Stimulated activated CD8-positive, alpha-beta memory T cell treated with anti-CD3 and anti-CD28 coated beads, Interleukin-4, amount 100 ng/mL, for 24 hours (primary cell): ENCODE measurements at places on chromosomes 1 and 21.

- no peak for DNase-seq
Measured at GRCh38 chr1:10778640-10779039, 17.8 kb downstream of the CASZ1 start.

- DNase-seq: no peak
Measured at GRCh38 chr1:245416781-245417180, 262.0 kb downstream of the KIF26B start.

DNA sequence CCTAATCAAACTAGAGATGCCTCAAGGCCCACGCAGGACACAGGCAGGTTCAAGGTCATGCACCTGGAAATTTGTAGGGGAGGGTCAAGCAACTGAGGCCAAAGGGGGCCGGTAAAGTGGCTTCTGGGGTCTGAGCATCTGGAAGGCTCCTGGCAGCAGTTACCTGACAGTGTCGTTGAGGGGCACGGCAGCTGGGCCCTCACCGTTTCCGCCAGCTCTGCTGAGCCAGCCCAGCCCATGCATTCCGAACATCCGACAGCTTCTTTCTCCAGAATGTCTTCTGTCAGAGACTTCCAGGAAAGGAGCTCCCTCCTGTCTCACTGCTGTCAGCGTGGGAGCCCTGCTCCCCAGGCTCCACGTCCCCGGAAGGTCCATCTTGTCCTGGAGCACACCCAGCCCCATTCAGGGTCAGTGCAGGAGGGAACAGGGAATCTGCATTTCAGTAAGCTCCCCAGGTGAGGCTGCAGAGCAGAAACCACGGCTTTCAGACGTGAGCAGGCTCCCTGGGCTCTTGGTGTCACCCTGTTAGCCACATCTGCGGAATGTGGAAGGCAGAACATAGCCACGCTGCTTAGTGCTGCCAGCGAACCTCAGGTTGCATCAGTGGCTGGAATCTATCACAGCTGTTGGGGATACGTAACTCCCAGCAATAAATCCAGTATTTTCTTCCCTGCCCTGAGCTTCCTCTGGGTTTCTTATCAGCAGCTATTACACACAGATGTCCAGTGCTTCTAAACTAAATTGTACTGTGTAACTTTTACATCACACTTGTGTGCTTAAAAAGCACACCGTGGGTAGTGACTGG is 36.3 kb upstream of the FAM3B start:
- DNase-seq: no peak

DNA sequence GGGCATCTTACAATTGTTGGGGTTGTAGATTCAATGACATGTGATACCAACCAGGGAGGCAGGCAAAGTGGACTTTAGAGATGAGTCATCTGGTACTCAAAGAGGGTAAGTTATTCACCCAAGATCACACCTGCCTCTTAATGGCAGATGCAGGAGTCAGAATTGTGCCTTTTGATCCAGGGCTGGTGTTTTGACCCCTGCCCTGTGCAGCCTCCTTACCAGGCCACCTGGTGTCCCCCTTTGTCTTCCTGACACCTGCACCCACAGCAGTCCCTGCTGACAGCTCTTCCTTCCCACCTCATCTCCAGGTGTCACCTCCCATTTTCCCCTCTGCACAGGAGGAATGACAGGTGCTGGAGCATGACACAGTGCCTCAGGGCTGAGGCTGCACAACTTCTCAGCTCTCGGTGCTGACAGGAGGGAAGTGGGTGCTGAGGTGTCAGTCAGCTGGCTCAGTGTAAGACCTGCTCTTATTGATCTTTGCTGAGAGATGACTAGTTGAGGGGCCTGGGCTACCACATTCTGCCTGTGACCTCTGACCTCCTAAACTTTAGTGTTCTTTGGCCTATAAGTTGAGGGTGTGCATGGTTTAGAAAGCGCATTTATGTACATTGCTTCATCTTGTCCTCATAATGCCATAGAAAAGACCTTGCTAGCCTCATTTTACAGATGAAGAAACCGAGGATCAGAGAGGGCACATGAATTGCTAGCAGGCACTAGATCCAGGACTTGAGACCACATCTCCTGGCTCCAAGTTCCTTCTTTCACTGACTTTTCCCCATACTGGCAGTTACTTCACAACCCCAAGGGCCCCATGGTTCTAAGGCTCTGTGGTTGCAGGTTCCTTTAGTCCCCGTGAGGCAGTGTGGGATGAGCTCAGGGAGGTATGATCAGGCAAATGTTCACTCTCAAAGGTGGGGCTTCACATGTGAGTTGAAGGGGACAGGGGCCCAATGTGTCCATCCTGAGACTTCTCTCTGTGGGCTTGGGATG is 31.3 kb downstream of the CACNA1E start:
- no peak for DNase-seq

GRCh38 chr1:57072401-57073110 is 106.7 kb upstream of the C8B start:
- DNase-seq: no peak

- DNase-seq: no peak
Measured at GRCh38 chr1:84674705-84675104, 15.6 kb downstream of the SSX2IP start.

DNA sequence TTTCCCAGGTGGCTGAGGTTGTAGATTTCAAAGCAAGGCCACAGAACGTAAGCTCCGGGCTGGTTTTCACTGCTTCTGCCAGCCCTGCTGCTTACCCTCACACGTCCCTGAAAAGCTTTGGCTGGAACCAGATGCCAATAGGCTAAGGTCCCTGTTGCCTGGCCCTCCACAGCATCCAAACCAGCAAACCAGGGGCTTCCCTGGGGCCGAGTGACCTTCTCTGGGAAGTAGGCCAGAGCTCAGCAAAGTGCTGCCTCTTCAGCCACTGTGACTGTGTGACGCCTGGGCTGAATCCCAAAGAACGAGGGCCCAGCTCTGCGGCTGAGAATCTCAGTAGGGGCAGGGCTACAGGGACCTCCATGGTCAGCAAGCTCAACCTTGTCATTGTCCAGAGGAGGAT is 28.9 kb upstream of the RBM15 start:
- no peak for DNase-seq

GRCh38 chr1:167454304-167454893 is 63.9 kb downstream of the CD247 start:
- no peak for DNase-seq

- DNase-seq: no peak
Measured at GRCh38 chr1:229880271-229881170, 186.5 kb upstream of the GALNT2 start.

GRCh38 chr1:88877382-88877825 is 14.0 kb downstream of the GTF2B start:
- no peak for DNase-seq

GRCh38 chr1:41364442-41365319 is 3.4 kb downstream of the FOXO6 start:
- DNase-seq: no peak

GRCh38 chr1:212955098-212955497 is 4.8 kb downstream of the VASH2 start:
- DNase-seq: no peak

DNA sequence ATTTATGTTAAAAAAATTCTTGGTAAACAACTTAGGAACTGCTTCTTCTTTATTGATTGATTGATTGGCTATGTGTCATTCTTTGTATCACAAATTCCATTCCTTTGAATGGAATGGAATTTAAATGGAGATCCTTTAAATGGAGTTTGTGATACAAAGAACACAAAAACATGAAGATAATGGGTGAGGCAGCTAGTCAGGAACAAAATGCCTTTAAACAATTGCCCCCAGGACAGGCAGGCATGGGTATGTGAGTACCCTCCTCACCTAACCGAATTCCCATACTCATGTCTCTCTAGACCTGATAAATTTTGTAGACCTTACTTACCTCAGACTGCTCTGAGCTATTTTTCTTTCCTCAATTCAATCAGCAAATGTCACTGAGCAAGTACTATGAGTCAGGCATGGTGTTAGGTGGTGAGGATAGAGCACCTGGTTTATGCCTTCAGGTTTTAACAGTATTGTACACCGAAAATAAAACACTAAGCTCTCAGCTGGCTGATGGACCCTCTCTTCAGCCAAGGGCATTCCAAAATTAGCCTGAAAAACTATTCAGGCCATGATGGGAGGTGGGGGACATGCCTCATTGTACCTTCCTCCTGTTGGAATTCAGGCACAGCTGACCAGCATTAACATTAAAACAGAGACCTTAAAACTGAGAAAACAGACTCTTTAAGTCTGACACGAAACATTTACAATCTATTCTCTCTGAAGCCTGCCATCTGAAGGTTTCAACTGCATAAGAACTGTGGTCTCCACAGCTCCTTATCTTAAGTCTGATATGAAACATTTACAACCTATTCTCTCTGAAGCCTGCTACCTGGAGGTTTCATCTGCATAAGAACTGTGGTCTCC is 58.9 kb downstream of the OLFML3 start:
- no peak for DNase-seq

- no peak for DNase-seq
Measured at GRCh38 chr1:24973315-24973714, 43.2 kb upstream of the RUNX3 start.

- no peak for DNase-seq
Measured at GRCh38 chr1:234094172-234094571, 189.7 kb downstream of the SLC35F3 start.

- no peak for DNase-seq
Measured at GRCh38 chr1:176541663-176542062, 78.7 kb downstream of the PAPPA2 start.

DNA sequence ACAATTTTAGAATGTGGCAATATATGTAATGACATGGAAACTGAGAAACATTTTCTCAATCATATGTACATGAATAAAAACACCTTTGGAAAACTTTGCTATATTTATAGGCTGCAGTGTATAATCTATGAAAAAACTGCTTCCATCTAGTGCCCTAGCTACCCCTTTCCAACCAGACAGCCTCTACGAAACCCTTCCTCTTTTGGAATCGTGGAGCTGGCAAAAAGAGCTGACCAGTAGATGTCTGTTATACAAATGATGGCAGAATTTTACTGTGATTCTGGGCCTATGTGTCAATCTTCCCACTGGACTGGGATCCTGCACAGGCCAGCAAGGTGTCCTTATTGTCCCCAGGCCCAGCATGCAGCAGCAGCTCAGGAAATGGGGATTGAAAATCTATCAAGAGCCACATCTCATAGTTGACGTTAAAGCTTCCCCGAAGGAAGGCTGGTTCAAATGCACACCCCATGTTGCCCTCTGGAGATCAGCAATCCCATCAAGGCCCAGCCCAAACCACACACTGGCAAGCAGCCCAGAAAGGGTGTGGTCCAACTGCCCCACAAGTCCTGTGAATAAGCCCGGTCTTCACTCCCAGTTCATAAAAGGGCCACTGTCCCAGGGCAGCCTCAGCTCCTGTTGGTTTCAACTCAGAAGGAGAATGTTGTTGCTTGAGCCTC is 8.8 kb upstream of the FAM20B start:
- DNase-seq: no peak

DNA sequence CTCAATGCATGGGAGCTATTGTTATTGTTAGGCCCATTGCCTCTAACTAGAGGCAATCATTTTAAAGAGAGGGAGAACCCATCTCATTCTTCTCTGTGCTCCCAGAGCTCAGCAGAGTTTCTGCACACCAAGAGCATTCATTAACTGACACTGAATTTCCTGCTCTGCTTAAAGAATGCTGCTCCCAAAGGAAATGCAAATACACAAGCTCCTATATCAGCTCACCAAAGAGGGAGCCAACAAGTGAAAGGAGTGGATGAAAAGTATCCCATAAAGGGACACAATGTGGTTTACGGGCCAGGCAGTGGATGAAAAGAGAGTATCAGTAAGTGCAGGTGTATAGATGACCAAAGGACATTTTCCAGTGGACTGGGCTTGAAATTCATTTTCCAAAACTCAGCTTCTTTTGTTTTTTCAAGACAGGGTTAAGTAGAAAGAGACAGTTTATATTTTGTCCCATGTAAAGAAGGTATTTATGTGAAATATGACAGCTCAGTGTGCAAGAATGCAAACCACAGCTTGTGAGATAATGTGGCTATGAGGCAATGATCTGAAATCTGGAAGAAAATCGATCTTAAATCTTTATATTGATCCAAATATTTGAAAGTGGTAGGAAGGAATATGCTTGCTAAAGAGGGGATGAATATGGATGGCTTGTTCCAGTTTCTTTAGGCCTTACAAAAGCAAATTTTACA is 207.7 kb upstream of the CAMK1G start:
- DNase-seq: no peak

- DNase-seq: no peak
Measured at GRCh38 chr1:83689921-83690868, 308.7 kb downstream of the TTLL7 start.

GRCh38 chr1:47558601-47559593 is 121.1 kb downstream of the FOXD2 start:
- DNase-seq: no peak

- no peak for DNase-seq
Measured at GRCh38 chr1:156668801-156669637, 8.2 kb downstream of the NES start.

- DNase-seq: no peak
Measured at GRCh38 chr1:27891196-27891889, 19.0 kb downstream of the THEMIS2 start.

GRCh38 chr1:178477373-178477772 is 19.4 kb downstream of the CLEC20A start:
- no peak for DNase-seq

GRCh38 chr1:248842781-248843331 is 4.8 kb downstream of the ZNF672 start:
- no peak for DNase-seq

DNA sequence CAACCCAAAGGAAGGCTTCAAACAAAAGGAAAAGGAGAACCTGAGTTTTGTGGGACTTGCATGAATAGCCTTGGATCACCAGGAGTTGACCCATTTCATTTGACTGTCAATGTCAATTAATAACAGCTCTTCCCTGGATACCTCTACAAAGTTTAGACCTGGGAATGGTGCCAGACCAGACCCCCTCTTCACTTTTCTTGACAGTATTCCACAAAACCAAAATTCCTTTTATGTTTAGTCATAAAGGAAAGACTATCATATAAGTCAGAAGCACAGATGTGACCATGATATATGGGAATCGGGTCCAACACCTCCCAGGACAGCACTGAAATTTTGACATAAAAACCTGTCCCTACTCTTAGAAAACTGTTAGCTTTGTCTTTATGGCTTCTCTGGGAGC is 191.8 kb downstream of the LYPLAL1 start:
- no peak for DNase-seq

DNA sequence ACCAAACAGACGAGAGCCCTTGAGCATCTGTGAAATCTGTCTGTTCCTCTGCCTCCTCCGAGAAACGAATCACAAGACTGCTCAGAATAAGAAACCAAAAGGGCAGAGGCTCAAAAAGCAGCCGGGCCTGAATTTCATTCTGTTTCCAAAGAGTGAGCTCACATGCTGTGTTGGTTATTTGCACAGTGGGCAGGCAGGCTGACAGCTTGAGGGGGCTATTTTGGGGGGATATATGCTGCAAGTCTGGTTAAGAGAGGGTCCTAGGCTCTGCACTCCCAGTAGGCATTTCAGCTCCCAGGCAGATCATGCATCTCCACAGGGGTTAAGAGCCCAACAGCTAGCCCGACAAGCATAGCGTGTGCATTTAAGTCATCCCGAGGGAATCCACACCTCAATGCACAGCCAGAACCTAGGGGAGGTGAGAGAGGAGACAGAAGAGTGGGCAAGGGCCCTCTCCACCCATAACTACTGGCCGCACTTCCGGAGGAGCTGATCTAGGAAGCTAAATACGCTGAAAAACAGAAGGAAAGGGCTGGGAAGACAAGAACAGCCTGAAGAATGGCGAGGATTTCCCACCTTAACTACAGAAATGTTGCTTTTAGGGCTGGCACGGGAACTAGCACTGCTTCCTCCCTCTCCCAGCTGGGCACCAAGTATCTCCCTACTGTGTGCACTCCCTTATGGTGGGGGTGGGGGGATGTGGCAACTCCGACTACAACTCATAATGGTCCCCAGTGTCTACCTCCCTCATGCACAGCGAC is 3.7 kb downstream of the PGBD5 start:
- DNase-seq: no peak

GRCh38 chr1:157849229-157849875 is 7.7 kb upstream of the CD5L start:
- no peak for DNase-seq

GRCh38 chr1:59249396-59250137 is 47.3 kb upstream of the FGGY start:
- DNase-seq: no peak
